ENCODE measurements at places on chromosomes 13 and 19.
A peak's percentile ranks its signal among the peaks of the same experiment; 100 is the strongest.

GRCh38 chr19:7260161-7260560 is 34.1 kb downstream of the INSR start:
- DNase-seq: no peak

DNA sequence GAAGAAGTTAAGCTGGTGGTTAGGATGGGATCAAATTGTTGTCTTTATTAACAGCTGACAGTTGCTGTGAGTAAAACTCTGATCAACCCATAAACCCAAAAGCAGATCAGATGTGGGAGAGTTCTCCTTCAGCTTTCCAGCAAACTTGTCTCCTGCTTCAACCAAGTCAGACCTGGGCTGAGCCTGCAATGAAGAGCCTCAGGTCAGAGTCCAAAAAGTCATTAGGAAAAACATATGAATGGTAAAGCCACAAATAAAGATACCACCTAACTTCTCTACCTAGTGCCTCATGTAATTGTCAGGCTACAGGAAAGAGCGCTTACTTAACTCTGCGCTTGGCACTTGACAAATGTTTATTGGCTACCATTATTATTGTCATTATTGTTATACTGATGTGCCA is 21.9 kb upstream of the UBE2L5 start:
- DNase-seq: no peak

DNA sequence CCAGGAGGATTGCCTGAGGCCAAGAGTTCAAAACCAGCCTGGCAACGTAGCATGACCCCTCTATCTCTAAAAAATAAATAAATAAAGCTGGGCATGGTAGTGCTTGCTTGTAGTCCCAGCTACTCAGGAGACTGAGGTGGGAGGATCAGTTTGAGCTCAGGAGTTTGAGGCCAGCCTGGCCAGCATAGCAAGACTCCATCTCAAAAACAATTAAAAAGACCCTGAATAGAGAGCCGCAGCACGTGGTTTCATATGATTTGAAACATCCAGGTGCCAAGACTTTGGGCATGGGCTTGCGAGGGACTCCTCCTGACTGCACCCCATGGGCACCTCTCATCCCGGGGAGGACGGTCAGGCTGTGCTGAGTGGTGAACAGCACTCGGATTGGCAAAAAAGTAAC is 63.9 kb downstream of the ZIC5 start:
- DNase-seq: no peak

DNA sequence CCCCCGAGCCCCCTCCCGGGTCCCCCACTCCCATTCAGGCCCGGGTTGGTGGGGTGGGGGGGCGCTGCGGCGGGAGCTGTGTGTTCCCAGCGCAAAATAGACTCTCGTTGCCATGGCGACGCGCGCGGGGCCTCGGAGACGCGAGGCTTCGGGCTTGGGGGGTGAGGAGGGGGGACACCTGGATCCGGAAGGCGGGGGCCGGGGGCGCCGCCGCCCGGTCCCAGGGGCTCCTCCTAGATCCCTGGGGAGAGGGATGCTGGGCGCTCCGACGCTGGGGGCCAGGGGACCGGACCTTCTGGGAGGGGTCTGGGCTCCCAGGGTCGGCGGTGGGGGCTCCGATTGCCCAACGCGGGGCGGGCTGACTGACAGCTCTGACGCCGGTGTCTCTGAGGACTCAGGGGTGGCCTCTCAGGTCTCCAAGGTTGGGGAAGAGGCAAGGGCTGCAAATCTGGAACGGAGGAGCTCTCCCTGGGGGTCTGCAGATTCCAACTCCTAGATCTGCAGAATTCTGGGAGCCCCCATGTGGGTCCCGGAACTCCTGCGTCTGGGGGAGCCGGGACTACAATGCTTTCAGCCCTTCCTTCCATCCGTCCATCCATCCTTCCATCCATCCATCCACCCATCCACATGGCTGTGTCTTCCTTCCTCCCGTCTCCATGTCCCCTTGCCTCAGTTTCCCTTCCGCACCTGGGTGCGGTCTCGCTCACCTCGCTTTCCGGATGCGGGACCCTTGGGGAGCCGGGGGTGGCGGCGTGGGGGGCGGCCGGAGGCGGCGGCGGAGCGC is 9.1 kb upstream of the SHISA7 start:
- DNase-seq: no peak

DNA sequence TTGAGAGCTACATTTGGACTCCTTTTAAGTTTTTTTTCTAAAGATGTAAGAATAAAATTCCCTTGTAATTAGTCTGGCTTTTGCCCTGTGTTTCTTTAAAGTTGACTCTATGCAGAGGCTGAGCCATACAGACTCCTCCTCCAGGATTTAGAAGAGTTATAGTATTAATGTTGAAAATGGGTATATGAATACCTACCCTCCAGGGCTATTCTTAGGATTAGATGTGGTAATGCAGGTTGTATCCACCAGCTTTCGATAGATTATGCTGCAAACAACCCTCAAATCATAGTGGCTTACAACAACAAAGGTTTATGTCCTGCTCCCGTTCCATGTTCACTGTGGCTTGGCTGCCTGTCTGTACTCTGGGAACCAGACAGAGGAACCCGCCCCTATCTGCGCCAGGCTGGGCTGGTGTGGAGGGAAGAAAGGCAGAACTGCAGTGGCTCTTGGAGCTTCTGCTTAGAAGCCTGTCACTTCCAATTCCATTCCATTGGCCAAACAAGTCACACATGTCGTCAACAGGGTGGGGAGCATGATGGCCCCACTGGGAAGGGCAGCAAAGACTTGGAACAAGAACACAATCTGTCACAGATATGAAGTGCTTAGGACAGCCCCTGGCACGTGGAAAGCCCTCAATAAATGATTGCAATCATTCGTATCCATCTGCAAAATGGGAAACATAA is 290.8 kb downstream of the FOXO1 start:
- no peak for DNase-seq

- DNase-seq: no peak
Observed at GRCh38 chr13:112943309-112944125, 25.5 kb upstream of the MCF2L start.

GRCh38 chr19:47161876-47162489 is 31.3 kb downstream of the SAE1 start:
- DNase-seq: no peak

DNA sequence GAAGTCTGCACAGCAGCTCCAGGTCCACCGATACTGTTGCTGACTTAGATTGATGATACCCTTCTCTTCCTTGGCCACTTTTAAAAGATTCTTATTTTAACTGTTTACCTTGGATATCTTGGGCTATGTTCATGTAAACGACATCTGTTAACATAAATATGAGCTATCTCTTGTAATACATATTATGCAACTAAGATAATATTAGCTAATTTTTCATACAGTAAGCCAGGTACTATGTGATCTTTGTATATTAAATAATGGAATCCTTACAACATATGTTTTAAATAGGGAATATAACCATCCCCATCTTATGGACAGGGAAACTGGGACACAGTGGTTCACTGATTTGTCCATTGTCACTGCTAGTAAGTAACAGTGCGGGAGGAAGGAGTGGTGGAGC is 37.9 kb downstream of the TNFRSF19 start:
- no peak for DNase-seq

GRCh38 chr13:85194482-85194881 is 604.7 kb downstream of the SLITRK6 start:
- DNase-seq: no peak

- DNase-seq: no peak
Observed at GRCh38 chr13:37139356-37139755, 33.9 kb upstream of the CSNK1A1L start.

GRCh38 chr13:73828811-73829210 is 305.4 kb downstream of the KLF12 start:
- DNase-seq: peak; percentile 30

- DNase-seq: no peak
Observed at GRCh38 chr19:56105090-56105701, 15.9 kb downstream of the ZNF787 start.

- no peak for DNase-seq
Observed at GRCh38 chr19:6252066-6252465, 27.7 kb downstream of the MLLT1 start.

GRCh38 chr13:41459432-41460073 is 2.2 kb downstream of the RGCC start:
- DNase-seq: no peak

- DNase-seq: no peak
Observed at GRCh38 chr19:2042485-2043250, 8.4 kb downstream of the MKNK2 start.

DNA sequence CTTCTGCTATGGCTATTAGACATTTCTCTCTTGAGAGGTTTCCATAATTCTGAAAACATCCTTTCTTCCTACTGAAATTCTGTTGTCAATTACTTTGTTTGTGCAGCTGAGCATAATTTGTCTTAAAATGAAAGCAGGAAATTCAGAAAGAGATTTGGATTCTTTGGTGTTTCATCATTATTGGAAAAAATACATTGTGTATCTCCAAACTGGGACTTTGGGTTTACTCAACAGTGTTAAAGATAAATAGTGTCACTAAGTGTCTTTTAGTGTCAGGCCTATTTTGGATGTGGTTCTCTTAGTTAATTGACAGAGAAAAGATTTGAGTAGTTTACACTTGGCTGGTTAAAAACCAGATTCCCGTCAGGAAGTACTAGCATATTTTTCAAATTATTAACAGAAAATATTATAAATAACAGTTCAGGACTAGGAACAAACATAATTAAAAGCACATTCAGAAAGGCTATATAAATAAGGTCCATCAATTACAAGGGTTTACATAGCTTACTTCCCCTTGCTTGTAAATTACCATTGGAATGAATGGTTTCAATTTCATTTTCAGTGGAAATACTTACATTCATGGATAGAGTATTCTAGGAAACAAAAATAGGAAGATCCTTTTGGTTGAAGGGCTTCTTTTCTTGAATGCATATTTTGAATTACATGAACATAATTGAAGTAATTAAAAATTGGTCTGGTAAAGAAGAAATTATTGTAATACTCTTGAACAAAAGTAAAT is 483.1 kb downstream of the GPC6 start:
- no peak for DNase-seq

DNA sequence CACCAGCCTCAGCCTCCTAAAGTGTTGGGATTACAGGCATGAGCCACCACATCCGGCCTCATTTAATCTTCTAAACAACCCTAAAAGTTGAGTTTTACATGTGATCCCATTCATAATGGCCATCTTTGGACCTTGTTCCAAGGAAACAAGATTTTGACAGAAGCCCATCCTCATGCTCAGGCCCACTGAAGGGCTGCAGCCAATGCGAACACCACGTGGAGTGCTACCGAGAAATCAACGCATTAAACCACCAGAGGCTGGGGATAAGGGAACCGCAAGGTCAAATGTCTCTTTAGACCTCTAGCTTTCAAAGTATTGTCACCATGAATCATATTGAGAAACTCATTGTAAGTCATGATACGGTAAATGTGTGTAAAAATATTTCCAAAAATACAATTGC is 49.4 kb upstream of the DOCK9 start:
- DNase-seq: no peak

DNA sequence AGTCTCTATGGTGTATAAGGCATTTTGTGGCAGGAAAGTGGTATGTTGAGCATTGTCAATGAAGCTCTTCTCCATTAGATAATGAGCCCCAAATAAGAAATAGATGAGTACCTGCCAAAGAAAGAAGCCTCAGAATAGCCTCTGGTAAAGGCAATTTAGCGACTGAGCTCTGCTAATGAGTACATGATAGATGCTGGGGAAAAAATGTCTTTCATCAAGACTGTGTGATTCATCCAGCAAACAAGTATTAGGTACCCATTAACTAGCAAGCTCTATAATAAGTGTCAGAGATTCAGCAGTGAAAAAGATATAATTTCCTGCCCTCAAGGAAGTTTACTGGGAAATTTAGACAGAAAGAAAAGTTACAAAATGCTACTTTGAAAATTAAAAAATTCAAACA is 294.6 kb downstream of the ITGBL1 start:
- DNase-seq: no peak

DNA sequence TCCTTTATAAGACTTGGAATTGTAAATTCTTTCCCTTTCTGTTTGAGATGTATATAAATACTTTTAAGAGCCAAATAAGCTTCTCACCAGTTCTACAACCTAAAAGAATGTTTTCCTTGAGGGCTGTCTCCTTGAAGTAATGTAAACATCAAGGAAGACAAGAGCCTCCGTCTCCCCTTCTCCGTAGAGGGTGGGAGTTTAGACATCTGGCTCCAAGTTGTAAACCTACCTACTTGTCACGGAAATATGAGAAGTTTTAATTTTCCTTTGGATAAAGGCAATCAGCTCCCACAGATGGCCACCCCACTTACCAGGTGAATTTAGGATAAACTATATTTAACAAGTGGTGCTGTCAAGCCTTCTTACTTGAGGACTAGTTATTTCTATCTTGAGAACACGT is 237.9 kb downstream of the NALCN start:
- DNase-seq: no peak

GRCh38 chr19:20167651-20168122 is 673 bp downstream of the ZNF486 start:
- no peak for DNase-seq

DNA sequence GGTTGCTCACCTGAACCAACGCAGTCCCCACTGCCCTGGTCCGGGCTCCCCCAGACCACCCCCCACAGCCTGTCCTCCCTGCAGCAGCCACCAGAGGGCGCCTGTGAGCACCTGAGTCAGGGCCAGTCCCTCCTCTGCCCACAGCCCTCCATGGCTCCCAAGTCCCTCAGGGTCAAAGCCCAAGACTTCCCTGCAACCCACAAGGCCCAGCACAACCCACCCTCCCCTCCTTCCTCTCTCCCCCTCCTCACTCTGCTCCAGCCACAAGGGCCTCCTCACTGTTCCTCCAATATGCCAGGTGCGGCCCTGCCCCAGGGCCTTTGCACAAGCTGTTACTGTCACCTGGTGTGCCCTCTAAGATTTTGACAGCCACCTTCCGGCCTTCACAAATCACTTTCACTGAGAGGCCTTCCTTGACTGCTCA is 10.9 kb downstream of the GNA15 start:
- DNase-seq: no peak

GRCh38 chr19:34461375-34462100 is 20.0 kb upstream of the WTIP start:
- DNase-seq: no peak

GRCh38 chr19:34475026-34475974 is 6.3 kb upstream of the WTIP start:
- peak; percentile 61 for DNase-seq

DNA sequence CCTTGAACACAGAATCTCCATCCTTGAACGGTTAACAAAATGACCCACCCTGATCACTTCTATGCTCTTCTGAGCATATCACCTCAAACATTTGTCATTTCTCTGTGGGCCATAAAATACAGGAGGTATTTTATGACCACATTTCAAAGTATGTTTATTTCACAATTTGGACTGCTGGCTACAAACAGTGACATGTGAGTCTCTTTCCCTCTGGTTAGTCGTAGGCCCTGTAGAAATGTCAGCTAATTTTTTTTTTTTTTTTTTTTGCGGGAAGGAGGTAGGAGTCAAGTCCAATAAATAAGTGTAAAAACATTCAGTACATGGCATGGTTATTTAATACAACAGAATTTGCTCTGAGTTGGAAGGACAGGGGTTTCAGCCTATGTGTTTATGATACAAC is 70.7 kb downstream of the FOXO1 start:
- no peak for DNase-seq

DNA sequence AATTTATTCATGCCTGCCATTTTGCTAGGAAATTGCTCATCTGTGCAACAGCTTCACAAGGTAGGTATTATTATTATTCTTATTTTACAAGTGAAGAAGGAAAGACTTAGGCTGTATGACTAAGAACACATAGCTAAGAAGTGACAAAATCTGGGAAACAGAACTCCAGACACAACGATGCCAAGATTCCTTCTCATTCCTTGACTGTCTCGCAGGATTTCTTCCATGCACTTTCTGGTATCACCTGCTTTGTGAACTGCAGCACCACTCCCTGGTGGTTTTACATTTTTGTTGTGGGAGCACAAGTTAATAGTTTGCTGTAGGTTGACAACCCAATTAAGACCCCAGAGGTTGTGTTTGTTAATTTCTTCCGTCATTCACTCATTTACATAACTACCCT is 188.5 kb downstream of the LACC1 start:
- no peak for DNase-seq

- DNase-seq: no peak
Observed at GRCh38 chr19:7602240-7602934, 6.7 kb downstream of the CAMSAP3 start.
